H9 (cell line): ENCODE measurements at places on chromosomes 3 and 15.

- DNase-seq: no peak
Measured at GRCh38 chr3:22010997-22011396, 260.0 kb upstream of the ZNF385D start.

GRCh38 chr15:78872155-78872971, at the start of gene MORF4L1:
MORF4L1 (plus strand) TSS chr15:78872890; CDS start chr15:78873018, 128 bp downstream.
- peak; percentile 99 for DNase-seq

DNA sequence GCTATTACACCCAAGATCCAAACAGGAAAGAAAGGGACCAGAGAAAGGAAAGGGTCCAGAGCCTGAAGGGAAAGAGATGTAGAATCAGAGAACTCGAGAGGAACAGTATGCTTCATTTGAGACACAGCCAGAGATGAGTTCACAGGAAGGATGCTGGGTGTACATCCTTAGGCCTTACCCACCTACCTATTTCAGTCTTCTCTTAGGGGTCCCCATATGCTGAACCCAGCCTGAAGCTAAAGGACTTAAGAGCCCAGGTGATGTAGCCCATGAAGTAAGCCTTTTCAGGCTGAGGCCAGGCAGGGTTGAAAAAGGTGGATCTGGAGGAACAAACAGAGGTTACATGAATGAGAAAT, 338.0 kb upstream of the KCNH8 start:
- DNase-seq: no peak

GRCh38 chr3:40045051-40045450, 235.6 kb downstream of the MYRIP start:
- DNase-seq: no peak

- DNase-seq: no peak
Measured at GRCh38 chr3:33083958-33084357, 13.0 kb downstream of the GLB1 start.

DNA sequence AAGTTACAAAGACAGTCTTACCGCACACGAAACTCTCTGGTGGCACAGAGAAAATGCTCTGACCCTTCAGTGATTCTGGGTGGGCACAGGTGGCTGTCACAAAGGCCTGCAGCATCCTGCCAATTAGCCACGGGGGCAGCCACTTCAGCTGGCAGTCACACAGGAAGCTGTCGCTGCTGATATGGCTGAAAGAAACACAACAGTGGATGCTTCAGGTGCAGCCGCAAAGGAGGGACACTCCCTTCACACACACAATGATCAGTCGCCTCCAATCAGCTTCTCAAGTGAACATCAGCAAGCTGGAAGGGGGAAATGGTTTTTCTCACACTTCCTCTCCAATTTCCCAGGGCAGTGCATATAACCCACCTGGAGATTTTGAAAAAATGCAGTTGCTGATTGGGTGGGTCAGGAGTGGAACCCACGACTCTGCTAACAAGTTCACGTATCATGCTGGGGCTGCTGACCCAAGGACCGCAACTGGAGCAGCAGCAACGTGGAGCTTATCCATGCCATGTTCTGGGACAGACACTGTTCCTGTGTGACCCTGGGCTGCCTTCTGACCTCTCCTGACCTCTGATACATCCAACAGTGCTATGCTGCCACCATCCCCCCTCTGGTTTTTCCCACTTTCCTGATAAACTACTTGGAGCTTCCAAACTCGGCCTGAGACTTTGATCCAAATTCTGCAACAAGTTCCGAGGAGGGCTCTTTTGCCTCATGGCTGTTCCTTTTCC, 106.6 kb downstream of the LRIG1 start:
- no peak for DNase-seq

DNA sequence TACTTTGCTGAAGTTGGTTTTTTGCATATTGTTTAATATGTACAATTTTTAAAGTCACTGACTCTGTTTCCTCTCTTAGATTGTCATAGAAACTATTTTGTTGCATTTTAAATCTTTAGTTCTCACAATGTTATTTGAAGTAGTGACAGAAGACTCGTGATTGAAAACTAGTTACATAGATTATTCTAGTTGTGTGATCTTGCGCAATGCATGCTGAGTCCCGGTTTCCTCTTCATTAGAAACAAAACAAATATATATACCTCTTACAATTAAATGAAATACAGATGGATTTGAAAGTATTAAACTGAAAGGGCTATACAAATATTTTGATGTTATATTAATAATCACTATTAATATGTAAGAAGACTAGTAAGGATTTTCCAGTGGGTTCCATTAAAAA, 333.0 kb downstream of the LPP start:
- no peak for DNase-seq

GRCh38 chr3:8638994-8639658, 5.5 kb downstream of the SSUH2 start:
- DNase-seq: no peak

DNA sequence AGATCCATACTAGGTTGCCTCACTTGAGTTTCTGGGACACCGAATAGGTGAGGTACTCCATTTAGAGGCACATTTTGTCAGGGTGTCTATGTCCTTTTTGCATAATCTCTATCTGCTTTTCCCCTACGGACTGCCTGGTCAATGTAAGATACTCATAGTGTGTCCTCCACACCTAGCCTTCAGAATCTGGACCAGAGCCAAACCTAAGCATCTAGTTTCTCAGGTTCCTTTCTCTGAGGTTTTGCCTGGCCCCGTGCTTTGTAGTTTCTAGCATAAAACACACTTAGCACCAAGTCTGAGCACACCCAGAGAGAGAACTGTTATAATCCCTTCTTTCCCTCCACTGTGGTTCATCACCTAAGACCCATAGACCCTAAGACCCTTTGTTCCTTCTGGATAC, 105.9 kb upstream of the MLF1 start:
- DNase-seq: no peak

DNA sequence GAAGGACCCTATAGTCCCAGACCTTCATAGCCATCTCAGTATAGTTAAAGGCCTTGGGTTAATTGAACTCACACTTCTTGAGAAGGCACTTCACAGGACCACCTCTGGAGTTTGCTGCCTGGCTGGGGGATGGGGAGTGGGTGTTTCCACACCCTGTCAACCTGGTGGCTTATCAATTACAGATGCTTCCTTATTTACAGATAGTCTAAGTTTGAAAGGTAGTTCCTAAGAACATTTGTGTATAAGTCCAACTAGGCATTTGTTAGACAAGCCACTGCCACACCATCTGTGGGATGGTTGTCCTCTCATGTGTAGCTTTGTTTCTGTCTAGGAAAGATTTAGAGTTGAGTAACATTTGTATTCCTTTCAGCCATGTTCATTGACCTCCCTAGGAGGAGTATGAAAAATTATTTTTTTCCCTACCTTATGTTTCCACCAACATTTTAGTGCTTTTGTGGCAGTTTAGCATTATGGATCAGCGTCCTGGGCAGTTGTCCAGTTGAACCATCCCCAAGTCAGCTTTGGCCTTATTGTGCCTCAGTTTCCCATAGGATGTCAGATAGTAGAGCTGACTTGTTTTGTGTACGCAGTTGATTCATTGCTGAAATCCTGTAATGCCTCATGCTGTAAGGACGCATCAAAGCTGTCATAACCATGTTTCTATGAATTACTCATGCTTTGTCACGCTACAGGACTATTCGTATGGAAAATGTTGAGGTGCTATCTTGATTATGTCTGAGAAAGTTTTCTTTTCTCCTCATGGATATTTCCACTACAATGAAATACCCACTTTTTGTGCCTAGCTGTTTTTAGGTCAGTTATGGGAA, 21.2 kb upstream of the SIAH2 start:
- no peak for DNase-seq

- no peak for DNase-seq
Measured at GRCh38 chr15:40957581-40958051, 4.3 kb downstream of the CHAC1 start.

DNA sequence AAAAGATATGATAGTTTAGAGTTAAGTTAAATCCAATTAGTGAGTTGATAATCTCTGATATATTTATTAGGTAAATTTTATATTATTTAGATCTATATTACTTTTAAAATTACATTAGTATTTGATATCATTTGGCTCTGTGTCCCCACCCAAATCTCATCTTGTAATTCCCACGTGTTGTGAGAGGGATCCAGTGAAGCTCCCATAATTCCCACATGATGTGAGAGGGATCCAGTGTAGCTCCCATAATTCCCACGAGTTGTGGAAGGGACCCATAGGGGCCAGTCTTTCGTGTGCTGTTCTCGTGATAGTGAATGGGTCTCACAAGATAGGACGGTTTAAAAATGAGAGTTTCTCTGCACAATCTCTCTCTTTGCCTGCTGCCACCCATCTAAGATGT, 1183.6 kb downstream of the NSUN3 start:
- DNase-seq: no peak

DNA sequence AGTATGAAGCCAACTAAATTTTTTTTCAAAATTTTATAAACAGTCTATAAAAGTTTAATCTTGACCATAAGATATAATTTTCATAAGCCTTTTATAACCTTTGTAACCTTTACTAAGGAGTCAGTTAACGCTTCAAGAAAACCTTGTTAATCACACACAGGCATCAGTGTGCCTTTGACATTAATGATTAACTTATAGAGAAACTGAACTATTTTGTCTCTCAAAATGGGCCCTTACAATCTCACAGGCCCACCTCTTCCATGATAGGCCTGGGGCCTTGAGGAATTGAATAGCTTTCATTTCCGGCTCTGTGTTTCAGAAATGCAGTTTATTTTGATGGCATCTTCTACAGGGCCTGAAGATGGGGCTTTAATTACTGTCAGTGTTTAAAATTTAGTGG, 70.1 kb downstream of the CD200 start:
- DNase-seq: no peak

- no peak for DNase-seq
Measured at GRCh38 chr3:172279191-172279640, 169.0 kb downstream of the GHSR start.

DNA sequence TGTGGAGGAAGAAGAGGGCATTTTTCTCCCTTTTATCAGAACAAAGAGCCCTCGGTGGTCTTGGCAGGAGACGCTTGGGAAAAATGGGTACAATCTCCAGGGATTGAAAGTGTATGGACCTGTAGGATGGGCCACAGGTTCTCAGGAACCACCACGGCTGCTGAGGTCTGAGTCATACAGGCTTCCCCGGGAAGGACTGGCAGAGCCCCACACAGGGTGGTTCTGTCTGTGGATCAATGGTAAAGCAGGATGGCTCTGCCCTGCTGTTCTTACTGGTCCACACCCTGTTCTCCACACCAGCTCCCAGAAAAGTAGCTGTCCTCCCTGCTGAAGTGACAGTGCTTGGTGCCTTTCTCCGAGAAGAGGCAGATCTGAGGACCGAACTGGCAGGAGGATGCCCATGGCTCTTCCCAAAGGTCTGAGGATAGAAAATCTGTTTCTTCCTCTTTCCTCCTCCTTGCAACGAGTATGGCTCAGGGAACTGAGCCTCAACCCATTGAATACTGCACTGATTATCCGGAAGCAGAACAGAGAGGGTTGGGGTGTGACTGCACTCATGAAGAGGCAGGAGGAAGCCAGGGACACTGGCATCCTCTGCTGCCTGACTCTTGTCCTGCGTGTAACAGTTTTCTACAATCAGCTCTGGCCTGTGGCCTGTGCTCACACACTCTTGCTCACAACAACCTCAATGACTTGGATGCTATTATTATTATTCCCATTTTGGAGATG, 39.0 kb downstream of the KIF9 start:
- DNase-seq: no peak
